ENCODE measurements at places on chromosomes 12 and 14.
A peak's percentile ranks its signal among the peaks of the same experiment; 100 is the strongest.

GRCh38 chr12:93447555-93448290 lies 6.0 kb upstream of the UBE2N start:
- no peak for DNase-seq

DNA sequence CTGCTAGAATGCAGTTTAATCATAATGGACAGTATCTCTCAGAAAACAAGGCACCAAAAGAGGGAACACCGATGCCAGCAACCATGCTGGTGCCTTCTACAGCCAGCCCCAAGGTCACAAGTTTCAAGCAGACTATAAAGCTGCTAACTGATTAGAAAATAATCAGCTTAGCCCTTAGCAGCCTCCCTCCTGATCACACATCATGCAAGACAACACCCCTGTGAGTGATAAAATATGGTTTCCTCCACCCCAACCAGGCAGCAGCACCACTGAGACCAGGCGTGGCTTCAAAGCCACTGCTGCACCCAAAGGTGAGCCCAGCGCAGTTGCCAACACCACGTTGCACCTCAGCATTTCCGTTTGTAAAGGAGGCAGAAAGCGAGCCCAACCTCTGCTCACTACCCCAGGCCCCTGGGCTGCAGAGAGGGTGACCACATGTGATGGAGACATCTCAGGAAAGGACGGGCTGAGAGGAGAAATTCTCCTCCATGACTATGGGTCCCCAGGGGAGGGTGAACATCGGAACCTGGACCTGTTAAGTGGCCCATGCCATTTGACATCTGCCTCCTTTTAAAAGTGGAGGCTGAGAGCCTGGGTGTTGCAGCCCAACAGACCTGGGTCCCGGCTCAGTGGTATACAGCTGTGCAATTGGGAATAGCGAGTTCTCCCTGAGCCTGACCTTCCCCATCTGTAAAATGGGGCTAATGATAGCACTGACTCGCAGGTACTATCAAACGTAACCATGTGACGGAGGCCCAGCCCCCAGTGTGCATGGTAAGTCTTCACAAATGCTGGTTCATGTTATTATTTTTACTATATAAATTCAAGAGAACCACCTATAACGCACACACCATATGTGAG lies 11.5 kb downstream of the ZFP36L1 start:
- no peak for DNase-seq

DNA sequence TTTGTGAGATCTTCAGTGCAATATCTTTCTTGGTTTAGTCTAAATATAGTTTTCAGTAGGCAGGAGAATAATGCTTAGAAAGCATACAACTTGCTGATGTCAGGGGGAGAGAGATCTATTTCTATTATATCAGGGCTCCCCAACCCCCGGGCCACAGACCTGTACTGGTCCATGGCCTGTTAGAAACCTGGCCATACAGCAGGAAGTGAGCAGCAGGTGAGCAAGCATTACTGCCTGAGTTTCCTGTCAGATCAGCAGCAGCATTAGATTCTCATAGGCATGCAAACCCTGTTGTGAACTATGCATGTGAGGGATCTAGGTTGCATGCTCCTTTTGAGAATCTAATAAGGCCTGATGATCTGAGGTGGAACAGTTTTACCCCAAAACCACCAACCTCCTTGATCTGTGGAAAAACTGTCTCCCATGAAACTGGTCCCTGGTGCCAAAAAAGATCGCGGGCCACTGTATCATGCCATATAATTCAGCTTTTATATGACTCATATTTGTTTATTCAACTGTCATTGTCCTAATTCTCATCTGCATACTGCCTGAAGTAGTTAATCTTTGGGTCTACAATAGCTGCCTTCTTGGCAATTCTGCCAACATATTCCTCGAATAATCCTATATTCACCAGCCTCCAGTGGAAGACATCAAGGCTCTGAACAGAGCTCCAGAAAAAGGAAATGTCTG lies 163.6 kb upstream of the DYRK2 start:
- DNase-seq, result no peak

DNA sequence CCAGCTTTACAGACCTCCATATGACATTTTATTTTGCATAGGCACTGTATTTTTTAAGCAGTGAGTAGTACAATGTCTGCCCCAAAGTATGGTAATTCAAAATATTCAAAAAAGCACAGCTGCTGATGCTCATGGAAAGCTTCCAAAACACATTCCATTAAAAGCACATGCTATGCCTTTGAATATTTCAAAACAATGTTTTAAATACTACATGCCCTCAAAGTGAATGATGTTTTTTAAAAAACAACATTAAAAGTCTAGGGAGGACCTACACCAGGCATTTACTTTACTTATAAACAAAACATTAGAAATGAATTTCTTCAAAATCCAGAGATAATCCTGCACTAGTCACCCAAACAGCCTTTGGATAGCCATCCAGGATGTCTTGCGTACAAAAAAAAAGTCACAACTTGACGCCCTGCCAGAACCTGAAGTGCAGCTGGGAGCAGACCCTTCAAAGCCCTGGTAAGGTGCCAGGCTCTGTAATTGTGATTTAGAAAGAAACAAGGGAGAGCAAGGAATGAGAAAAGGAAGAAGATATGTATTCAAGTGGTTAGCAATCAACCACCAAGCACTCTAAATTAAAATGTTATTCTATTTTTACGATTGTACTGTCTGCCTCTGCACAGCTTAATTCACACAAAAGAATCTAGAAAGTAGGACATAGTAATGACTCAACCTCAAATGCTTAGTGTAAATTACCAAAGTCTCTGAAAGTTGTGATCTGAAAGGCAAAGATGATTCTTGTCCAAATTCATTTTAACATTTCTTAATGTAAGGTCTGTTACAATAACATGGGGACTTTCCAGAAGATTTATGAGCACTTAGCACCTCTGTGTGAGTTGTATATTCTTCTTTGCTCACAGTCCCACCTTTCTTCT lies 31.9 kb downstream of the CEP83 start:
- DNase-seq, result peak; percentile 56

DNA sequence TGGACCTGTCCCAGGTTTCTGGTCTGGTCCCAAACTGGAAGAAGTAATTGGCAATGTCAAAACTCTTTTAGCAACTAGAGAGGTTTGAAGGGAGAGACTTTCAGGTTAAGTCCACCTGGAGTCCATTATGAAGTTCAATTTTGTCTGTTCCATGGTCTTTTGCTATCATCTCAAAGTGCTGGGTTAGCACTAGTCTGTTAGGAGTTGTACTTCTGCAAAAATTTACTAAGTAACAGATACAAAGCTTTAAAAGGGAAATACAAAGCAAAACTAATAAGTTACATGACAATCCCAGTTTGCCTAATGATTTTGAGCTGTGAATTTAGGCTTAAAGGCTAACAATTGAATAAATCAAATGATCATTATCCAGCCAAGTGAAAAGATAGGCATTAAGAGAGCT lies 643.9 kb downstream of the C12orf50 start:
- no peak for DNase-seq

DNA sequence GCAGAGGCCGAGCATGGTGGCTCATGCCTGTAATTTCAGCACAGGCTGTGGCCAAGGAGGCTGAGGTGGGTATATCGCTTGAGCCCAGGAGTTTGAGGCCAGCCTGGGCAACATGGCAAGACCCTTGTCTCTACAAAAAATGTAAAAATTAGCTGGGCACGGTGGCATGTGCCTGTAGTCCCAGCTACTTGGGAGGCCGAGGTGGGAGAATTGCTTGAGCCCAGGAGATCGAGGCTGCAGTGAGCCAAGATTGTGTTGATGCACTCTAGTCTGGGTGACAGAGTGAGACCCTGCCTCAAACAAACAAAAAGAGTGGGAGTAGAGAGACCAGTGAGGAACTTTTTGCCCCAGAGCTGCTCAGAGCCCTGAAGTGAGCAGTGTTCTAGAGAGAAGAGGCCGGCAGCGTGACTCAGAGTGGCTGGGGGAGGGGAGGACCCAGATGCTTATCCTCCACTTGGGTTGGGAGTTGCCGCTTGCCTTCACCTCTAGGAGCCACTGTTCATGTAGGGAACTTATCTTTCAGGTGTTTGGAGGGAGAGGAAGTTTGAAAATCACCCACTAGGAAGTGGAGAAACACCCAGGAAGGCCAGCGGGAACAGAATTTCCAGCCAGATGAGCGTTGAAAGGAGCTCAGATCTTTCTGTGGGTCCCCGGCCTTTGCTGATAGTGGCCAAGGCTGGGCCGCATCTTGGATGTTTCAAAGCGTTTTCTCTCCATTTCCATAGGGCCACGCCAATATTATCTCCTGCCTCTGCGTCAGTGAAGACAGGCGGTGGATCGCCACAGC lies 15.3 kb downstream of the CFAP251 start:
- DNase-seq, result no peak
